ENCODE measurements at places on chromosomes 2 and 18. TPM values are rescaled to one million over a fixed set of nuclear protein-coding genes. Genes with fewer than 3 reads are reported as not detected.

- no peak for DNase-seq
These were observed 49.9 kb downstream of the PLEKHA3 start for GRCh38 chr2:178530131-178530530.

DNA sequence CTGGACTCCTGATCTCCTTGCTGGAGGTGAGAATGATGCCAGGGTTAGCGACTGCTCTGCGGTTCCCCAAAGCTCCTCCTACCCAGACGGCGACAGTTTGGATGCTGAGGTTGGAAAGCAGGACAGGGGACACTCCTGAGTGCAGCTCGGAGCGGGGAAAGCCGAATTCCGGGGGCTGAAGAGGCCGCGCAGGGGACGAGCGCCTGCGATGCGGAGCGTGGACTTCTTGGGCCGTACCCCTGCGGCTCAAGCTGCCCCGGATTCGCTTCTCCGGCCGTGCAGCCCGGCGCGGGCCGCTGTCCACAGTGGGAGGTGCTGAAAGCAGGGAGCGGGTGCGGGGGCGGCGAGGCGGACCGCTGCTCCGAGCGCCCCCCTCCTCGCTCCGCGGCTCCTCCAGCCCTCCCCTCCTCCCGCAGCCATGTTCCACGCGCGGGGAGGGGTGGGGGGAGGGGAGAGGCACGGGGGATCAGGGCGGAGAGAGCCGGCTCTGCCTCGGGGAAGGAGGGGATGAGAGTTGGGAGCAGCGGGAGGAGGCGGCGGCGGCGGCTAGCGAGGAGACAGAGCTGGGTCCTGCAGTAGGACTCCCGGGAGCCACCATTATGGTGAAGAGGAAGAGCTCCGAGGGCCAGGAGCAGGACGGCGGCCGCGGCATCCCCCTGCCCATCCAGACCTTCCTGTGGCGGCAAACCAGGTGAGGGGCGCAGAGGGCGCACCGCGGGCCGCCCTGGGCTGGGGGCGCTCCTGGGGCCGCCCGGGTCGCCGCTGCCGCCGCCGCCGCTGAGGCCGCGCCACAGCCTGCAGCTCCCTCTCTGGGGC is at the start of gene UNC80:
Gene UNC80, plus strand, starts transcription at position 359 of the 816 bp plus-strand sequence. Its CDS starts 241 bp downstream, at position 600.
- DNase-seq, result peak; percentile 23

- DNase-seq, result no peak
These were observed 263.8 kb upstream of the ATP5MC3 start for GRCh38 chr2:175445281-175445680.

- DNase-seq, result no peak
These were observed 290.1 kb downstream of the PIK3C3 start for GRCh38 chr18:42245137-42245536.

DNA sequence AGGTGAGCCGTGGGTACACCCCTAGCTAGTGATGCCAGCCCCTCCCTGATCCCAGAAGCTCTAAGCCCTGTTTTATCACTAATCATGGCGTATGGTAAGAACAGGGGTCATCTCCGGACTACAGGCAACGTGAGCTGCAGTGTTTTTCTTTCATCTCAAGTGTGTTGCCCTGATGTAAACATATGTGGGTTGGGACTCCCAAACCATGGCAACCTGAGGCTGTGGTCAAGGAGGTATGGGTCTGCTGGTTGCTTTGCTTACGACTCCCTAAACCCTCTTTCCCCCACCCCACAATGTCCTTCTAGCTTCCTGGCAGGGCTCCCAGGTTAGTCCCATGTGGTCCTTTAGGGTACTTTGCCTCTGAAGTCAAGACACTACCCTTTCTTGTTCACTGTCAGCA is 53.6 kb upstream of the AFF3 start:
- peak; percentile 52 for DNase-seq

DNA sequence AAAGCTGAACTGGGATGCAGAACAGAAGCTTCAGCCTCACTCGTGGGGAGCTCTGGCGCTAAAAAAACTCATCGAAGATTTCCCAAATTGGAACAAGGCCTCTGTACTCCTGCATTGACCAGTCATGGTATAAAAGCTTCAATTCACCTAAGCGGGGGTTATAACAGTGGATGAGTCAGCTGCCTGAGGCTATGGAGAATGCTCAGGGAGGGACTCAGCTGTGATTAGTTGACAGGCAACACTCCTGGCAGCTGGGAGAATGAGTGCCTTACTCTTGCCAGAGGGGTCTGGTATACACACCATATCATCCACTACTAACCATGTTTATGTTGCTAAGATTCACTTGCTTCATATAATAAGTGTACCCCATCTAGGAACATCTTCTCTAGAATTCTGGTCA is 350.6 kb upstream of the VRK2 start:
- peak; percentile 58 for DNase-seq

- DNase-seq, result no peak
These were observed 26.8 kb downstream of the CCDC68 start for GRCh38 chr18:54932472-54932871.

DNA sequence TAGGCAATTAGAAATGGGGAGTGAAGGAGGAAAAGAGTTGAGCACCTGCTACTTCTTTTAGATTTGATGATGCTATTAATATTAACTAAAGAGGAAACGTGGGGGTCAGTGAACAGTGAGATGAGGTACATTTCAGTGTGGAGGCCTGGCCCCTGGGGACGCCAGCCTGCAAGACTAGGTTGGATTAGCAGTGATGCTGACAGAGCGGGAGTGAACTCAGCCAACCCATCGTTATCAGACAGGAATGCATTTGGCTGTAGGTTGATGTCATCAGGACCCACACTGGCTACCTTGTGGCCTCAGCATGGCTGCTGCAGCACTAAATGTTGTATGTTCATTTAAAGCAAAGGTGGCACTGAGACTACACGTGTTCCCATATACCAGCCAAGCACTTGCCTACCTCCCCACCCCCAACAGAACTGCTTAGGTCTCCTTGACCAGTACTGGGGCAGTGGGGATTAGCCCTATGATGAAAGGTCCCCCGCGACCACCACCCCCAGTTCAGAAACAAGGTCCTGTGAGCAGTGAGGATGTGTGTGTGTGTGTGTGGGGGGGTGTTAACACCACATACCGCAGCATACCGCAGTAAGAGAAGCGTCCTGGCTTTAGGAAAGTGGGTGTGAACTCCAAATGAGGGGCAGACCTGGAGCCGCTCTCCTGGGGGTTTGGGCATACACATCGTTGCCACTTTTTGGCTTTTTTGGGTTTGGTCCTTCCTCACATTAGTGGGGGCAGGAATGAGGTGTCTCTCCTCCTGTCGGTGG is 26.0 kb downstream of the DGKD start:
- no peak for DNase-seq

DNA sequence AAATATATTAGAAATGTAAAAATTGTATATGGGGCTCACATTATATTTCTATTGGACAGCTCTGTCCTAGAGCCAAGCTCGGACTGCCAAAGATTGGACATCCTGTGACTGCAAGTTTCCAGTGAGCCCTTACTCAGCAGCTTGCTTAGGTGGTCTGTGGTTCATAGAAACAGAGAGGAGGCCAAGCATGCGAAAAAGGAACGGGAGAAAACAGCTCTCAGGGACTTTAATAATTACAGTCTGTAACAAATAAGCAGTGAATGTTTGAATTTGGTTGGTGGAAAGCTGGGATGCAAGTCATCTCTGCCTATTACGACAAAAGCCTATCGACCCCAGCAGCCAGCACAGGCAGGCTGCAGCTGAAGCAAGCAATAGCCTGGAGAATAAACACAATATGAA is 35.6 kb downstream of the WIPF1 start:
- DNase-seq, result no peak

- DNase-seq, result no peak
These were observed 131.3 kb downstream of the INO80D start for GRCh38 chr2:205954707-205955106.

- DNase-seq, result no peak
These were observed 120.1 kb downstream of the PLCL1 start for GRCh38 chr2:197924483-197924882.

DNA sequence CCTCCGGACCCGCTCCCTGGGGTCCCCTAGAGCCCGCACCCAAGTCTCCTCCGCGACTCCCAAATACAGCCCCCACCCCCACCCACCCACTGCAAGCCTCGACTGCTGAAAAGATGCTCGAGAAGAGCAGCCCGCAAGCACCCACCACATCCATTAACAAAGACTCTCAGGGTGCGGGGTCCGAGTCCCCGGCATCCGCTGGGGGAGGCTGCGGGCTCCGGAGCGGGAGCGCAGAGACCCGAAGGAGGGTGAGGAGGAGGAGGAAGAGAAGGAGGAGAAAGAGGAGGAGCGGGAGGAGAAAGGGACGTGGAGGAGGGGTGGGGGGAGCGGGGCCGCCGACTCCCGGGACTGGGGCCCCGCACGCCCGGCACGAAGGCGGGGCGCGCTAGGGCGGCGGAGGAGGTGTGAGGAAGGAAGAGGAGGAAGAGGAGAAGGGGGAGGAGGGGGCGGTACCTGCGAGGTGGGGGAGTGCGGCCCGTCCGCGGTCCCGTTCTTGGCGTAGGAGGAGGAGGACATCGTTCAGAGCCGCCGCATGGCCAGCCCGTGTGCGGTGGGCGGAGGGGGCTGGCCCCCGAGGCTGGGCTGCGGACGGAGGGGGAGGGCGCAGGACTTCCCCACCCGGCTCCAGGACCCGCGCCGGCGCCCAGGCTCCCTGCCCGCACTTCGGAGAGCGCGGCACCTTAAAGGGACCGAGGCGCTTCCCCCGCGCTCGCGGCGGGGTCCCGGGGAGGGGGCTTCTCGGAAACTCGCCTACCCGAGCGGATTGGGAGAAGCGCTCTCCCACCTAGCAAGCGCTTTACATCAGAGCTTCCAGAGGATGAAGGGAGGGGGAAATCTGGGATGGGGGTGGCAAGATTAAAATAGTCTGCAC is at the start of gene CACNB4:
Gene CACNB4, minus strand, starts transcription at position 549 of the 871 bp plus-strand sequence.
- DNase-seq, result no peak

DNA sequence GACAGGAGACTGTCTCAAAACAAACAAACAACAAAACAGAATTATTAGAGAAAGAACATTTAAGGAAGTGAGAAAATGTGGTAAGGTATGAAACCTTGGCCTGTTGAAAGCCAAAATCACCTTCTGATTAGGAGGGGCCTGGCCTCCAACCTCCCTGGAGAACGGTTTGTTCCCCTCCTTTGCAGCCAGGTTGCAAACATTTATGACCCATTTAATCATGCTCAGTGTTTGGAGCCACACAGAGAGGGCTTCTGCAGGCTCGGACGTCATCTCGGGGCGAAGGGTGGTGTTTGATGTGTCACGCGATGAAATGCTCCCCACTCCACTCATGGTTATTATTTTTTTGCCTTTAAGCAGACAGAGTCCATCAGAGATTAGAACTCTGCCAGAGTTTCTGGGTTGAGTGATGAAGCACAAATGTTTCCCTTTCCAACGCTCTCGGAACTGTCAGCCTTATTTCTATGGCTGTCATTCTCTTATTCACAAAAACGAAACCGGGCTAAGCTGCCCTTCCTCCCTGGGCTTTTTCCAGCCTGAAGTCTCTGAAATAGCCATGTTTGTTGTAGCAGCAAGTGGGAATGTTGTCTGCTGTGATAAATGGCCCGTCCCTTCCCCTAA is 33.6 kb upstream of the ROCK2 start:
- no peak for DNase-seq

- DNase-seq, result no peak
These were observed 438.0 kb upstream of the ID2 start for GRCh38 chr2:8243748-8244400.

- no peak for DNase-seq
These were observed 131.5 kb upstream of the MEIS1 start for GRCh38 chr2:66303471-66303870.

FAM110C gene
- total RNA-seq, result 0.15 TPM

SPATA3 gene
- total RNA-seq, result not detected

CDH7 gene
- total RNA-seq, result 5.7 TPM

KLHL41 gene
- total RNA-seq, result not detected

DSG2 gene
- total RNA-seq, result 26.4 TPM

IKZF2 gene
- 0.68 TPM for total RNA-seq

GLI2 gene
- 2.0 TPM for total RNA-seq

VAMP8 gene
- total RNA-seq, result 0.43 TPM

UGT1A10 gene
- total RNA-seq, result not detected

Data from H4 (cell line).